ENCODE measurements at places on chromosomes 11 and 22.

DNA sequence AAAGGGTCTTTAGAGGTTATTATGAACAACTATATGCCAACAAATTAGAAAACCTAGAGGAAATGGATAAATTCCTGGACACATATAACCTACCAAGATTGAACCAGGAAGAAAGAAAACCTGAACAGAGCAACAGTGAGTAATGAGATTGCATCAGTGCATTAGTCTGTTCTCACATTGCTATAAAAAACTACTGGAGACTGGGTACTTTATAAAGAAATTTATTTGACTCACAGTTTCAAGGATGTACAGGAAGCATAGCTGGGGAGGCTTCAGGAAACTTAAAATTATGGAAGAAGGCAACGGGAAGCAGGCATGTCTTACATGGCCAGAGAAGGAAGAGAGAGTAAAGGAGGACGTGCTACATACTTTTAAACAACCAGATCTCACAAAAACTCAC, 70.8 kb upstream of the GNAZ start:
- no peak for DNase-seq

GRCh38 chr11:1384199-1384970, 5.3 kb upstream of the BRSK2 start:
- DNase-seq, result no peak

DNA sequence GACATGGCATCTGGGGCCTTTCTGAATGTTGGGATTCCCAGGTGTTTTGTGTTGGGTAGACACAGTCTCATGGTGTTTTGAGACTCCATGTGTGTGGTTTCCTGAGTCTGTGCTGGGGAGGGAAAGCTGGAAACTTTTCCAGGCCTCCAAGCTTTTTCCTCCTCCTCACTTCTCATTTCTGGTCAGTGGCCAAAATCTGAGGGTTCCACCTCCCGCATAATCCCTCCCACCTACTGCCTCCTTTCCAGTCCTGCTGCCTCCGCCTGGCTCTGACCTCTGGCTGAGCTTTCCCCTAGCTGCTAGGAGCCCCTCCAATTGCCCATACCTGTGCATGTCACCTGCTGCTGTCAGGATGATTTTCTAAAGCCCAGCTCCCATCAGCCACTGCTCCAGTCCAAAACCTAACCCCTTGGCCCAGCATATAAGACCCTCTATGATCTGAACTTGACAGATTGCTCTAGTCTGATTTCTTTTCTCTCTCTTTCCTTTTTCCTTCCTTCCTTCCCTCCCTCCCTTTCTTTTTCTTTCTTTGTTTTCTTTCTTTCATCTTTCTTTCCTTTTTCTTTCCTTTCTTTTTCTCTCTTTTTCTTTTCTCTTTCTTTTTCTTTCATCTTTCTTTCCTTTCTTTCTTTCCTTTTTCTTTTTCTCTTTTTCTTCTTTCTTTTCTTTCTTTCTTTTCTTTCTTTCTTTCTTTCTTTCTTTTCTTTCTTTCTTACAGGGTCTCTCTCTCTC, 51.4 kb upstream of the NECTIN1 start:
- DNase-seq, result no peak

DNA sequence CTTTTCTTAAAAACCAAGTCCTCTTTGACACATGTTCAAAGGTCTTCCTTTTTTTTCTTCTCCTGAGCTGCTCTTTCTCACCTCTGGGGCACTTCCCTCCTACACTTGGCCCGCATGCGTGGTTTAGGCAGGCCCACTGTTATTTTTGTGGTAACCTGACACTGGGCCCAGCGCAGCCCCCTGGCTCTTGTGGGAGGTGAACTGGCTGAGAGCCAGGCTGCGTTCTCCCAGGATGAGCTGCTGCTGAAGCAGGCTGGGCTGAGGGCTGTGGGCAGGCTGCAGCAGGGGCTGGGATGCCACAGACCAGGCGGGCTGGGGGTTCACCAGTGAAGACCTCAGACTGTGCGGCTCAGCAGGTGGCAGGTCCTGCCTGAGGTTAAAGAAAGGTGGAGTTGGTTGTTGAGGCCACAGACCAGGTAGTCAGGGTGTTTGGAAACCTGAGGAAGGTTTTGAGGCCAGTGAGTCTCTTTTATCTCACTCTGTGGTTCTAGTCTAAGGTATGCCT, 72.4 kb downstream of the TEAD1 start:
- DNase-seq, result no peak

GRCh38 chr11:1570896-1571759, 943 bp downstream of the DUSP8 start:
- peak; percentile 32 for DNase-seq

GRCh38 chr11:123286761-123287160, 91.7 kb upstream of the CLMP start:
- DNase-seq, result no peak

DNA sequence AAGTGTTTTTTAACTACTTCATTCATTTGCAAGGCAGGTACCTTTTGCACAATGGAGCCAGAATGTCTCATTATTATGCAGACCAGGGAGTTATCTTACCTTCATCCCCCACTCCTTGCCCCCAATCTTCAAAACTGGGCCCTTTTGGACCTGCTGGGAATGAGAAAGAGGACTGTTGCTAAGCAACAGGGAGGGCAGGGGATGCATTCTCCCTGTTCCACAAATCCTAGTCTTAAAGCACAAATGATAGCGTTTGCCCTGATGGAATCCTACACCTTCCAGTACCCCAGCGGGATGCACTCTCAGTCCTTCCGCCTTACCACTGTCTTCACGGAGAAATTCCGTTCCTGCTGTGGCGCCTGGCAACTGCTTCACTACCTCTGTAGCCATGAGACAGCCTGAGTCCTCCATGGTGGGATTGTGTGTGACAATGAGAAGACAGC, 4.1 kb upstream of the KCNJ1 start:
- DNase-seq, result no peak

GRCh38 chr11:89625171-89625570, 84.9 kb upstream of the TRIM77 start:
- no peak for DNase-seq

GRCh38 chr22:25741692-25742626, at the start of gene MYO18B:
Gene MYO18B (plus strand): TSS chr22:25742188. CDS start chr22:25761093, 18,905 bp downstream.
- DNase-seq, result no peak

GRCh38 chr11:97888641-97889040, 1132.1 kb upstream of the CNTN5 start:
- no peak for DNase-seq

DNA sequence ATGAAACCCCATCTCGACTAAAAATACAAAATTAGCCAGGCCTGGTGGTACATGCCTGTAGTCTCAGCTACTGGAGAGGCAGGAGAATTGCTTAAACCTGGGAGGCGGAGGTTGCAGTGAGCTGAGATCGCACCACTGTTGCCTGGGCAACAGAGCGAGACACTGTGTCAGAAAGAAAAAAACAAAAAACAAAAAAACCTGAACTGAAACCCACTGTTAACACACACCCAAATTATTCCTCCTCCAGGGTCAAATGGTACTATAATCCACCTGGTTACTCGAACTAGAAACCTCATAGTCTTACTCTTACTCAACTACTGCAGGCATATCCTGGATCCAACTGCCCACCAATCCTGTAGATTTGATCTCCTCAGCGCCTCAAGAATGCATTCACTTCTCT, 35.5 kb downstream of the USP28 start:
- no peak for DNase-seq

DNA sequence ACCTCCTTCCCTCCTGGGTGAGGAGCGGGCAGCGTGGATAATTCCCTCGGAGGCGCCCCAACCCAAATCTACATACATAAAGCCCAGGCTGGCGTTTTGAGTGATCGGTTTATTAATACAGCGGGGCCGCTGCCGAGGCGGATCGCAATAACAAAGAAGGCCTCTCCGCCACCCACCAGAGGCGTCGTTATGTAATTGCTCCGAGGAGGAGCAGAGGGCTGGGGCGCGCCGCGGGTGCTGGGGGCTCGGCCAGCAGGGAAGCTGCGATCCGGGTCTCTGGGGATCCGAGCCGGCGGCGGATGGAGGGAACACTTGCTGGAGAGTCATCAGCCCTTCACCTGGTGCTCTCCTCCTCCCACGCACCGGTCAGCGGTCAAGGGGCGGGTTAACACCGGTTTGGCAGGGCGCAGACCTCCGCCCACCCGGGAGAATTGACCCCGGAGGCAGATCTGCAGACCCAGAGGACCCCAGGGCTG, 6.4 kb upstream of the TP53I11 start:
- DNase-seq, result no peak

GRCh38 chr22:20550851-20551744, 43.7 kb downstream of the MED15 start:
- peak; percentile 49 for DNase-seq

DNA sequence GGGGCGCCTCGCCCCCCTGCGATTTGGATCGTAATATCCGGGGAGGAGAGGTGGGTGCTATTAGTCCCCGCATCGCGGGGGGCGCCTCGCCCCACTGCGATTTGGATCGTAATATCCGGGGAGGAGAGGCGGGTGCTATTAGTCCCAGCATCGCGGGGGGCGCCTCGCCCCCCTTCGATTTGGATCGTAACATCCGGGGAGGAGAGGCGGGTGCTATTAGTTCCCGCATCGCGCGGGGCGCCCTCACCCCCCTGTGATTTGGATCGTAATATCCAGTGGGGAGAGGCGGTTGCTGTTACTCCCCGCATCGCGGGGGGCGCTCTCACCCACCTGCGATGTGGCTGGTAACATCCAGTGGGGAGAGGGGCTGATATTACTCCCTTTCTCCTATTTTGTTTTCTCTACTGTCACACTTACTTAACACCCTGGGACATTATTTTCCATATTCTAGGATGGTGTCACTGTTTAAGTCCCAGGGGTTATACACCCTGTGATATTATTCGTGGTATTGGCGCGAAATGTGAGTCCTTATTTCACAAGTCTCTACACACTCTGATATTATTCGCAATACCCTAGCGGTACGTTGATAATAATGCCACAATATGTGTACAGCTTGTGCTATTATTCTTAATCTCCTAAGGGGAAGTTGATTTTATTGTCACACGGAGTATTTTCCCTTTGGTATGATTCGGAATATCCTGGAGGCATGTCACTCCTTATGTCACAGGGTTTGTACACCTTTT, 57.8 kb upstream of the ALDH3B2 start:
- peak; percentile 12 for DNase-seq

GRCh38 chr22:48784701-48785503, 1042.8 kb downstream of the BRD1 start:
- DNase-seq, result no peak

DNA sequence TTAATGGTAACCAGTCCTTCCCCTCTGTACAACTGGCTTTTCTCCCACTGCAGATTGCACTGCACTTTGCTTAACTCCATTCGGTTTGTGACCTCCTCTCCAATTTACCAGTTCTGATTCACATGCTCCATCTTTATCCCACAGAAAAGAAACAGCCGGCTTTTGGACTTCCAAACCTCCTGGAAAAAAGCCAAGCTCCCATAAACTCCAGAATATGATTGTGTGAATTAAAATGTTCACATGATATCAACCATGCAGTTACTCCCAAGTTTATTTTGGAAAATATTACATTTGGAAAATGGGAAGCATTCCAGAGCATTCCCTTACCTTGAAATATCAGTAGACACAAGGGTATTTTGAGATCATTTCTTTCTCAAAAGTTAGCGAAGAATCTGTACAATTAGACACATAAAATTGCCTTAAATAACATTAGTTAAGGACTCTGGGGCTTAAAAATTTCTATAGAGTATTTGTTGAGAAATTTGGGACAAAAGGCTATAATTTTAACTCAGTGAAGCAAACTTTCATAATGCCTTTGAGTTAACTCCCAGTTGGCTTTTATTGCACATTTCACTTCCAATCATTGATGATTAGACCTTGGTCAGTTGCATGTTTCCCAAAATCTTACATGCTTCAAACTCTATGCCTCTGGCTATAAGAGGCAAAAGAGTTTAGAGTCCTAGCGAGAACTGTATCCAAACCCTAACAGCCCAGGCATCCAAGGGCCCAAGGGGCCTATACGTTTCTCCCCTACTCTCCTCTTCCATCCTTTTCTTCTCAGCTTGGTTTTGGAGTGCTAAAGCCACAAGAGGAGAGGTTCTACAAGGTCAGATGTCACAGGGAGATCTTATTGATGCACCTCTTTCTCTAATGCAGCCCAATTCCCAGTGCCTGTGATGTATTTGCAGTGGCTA, 23.6 kb upstream of the TMEM135 start:
- no peak for DNase-seq

- no peak for DNase-seq
Observed at GRCh38 chr11:134976551-134976950, 564.5 kb upstream of the B3GAT1 start.

- DNase-seq, result no peak
Observed at GRCh38 chr22:31680861-31681341, 18.9 kb upstream of the PISD start.

DNA sequence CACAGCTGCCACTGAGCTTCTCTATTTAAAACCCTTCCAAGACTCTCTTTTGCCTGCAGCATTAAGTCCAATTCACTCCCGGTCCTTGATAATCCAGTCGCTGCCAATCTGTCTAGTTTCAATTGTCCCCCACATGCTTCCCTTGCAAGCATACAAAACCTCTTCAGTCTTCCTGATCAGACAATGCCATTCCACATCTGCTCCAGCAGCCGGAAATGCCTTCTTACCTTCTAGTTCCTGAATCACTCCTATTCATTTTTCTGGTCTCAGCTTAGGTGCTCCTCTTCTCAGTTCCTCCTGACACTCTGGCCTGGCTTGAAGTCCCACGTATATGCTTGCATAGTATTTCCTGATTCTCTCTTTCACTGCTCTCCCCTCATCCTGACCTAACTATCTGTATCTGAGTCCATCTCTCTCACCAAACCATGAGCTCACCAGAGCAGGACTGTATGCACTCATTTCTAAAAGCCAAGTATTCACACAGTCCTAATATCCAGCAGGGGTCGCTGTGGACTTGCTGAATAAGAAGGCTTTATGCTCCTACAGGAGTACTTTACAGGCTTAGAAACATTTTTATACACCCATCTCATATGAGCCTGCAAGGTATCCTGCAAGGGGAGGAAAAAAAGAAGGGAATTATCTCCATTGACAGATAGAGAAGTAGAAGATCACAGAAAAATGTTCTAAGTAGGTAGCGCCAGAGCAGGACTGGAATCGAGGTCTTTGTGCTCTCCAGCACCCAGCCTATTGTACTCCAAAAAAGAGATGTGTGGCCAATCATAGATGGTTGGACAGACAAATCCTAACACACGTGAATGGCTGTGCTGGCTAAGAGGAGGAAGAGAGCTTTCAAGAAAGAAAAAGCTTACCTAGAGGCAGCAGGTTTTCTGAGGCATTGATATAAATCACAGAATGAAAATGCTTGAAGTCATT, 19.2 kb downstream of the XRRA1 start:
- peak; percentile 61 for DNase-seq

DNA sequence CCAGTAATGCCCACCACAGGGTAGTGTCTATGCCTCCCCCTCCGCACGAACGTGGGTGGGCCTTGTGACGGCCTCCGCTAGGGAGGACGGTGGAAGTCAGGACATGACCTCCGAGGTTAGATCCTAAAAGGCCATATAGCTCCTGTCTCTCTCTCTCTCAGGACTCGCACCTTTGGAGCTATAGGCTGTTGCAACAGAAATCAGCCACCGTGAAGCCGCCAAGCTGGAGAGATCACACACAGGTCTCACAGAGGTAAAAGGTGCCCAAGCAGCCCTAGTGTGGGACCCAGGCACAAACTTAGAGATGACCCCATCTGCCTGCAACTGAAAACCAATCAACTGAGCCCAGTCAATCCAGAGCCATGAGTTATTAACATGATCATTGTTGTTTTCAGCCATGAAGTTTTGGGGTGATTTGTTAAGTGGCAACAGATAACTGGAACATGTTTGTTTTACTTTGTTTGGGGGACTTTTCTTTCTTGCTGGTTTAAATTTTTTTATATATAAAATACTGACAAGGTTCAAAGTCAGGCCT, 7.4 kb upstream of the NAP1L4 start:
- DNase-seq, result no peak
